ENCODE measurements at places on chromosomes 5 and 9. TPM values are rescaled to one million over a fixed set of nuclear protein-coding genes. Genes with fewer than 3 reads are reported as not detected.

- DNase-seq: no peak
Measured at GRCh38 chr9:129040113-129040643, 3.8 kb downstream of the MIGA2 start.

- DNase-seq: peak; percentile 39
Measured at GRCh38 chr9:137453643-137454081, 5.5 kb downstream of the NSMF start.

- DNase-seq: no peak
Measured at GRCh38 chr9:98330831-98331230, 75.4 kb upstream of the TBC1D2 start.

- no peak for DNase-seq
Measured at GRCh38 chr5:112710896-112711295, 26.8 kb upstream of the APC start.

GRCh38 chr9:70159630-70160029, 99.1 kb upstream of the SMC5 start:
- DNase-seq: no peak

GRCh38 chr9:87445646-87446045, 52.0 kb upstream of the DAPK1 start:
- DNase-seq: no peak

DNA sequence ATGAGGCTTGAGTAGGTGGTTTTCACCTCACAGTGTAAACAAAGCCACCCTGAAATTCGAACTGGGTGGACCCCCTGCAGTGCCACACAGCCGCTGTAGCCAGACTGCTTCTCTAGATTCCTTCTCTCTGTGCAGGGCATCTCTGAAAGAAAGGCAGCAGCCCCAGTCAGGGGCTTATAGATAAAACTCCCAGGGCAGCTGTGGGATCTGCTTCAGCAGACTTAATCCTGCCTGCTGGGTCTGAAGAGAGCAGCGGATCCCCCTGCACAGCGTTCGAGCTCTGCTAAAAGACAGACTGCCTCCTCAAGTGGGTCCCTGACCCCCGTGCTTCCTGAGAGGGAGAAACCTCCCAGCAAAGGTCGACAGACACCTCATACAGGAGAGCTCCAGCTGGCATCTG, 71.4 kb downstream of the CARTPT start:
- DNase-seq: no peak

DNA sequence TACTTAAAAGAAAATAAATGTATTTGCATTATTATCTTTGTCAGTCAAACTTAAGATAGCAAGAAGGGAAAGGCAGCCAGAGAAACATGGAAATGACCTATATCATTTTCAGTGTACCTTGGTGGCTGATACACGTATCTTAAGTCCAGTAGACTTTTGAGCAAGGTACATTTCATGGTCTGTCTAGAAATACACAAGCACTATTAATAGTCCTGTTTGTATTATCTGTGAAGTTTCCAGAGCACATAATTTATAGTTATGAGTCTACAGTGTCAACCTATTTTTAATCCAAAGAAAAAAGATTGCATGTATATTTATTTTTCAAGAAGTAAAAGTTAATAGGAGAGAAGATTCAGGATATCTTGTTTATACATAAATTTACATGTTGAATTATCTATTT, 95.7 kb downstream of the IZUMO3 start:
- DNase-seq: no peak

DNA sequence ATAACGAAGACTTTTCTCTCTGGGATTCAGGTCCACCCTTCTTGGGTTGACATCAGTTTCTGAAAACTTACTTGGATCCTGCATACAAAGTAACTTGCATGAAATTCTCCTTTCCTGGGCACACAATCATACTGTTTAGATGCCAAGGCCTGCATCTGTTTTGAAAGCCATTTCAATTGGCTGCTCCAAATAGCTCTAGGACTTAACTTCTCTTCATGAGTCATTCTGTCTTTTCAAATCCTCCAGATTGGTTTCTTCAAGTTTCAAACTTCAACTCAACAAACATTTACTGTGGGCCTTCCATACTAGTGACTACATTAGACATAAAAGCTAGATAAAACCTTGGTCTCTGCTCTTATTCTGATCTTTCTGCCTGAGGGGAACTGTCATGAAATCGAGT, 54.8 kb upstream of the HMHB1 start:
- no peak for DNase-seq

DNA sequence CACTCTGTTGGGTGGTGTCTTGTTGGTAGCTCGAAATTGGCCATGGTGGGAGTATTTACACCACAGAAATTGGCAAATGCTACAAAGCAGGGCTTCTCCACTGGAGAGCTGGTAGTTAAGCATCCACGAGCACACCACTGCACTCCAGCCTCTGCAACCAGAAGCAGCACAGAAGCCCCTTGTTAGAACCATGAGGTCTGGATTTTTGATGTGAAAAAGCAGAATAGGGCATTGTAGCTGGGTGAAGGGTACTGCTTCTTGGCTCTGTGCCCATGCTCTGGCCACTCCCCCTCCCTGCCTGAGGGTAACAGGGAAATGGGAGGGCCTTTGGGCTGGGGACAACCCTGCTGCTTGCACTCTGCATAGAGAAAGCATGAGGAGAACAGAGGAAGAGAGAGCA, 81.2 kb upstream of the UBTD2 start:
- no peak for DNase-seq

DNA sequence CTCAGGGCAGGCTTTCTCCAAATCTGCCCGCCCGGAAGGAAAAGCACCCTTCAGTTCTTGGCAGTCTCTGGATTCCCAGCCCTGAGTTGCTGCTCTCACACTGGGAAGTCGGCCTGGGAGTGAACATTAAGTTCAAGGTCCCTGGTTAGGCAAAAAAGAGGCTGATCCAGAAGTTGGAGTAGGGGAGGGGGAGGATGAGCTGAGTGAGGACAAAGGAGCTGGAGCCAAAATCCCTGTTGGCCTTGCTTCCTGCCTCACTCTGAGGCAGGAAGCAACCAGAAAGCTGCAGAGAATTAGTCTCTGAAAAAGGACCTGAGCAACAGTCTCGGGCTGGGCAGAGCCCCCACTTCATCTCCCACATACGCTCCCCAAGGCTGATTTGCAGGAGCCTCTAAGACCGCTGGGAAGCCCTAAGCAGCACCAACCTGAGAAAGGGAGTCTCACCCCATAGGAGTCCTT, 15.0 kb upstream of the RPS14 start:
- peak; percentile 35 for DNase-seq

GRCh38 chr5:43676083-43676840, 73.3 kb downstream of the NNT start:
- no peak for DNase-seq

DNA sequence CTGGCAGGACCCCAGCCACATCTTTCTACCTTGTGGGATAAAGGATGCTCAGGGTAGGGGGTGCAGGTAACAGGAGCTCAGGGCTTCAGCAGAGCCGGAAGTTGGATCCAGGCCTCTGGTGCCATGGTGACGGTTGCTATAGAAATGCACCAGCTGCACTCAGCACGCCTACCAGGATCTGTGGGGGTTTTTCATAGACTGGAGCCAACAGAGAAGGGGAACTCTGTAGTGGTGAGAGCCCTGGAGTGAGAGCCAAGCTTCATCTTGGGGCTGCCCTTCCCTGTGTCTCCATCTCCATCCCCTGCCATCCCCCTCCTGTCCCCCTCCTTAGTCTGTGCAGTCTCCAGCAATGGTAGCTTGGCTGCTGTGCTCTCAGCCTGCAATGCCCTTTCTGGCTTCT, 27.5 kb upstream of the BOD1 start:
- no peak for DNase-seq

DNA sequence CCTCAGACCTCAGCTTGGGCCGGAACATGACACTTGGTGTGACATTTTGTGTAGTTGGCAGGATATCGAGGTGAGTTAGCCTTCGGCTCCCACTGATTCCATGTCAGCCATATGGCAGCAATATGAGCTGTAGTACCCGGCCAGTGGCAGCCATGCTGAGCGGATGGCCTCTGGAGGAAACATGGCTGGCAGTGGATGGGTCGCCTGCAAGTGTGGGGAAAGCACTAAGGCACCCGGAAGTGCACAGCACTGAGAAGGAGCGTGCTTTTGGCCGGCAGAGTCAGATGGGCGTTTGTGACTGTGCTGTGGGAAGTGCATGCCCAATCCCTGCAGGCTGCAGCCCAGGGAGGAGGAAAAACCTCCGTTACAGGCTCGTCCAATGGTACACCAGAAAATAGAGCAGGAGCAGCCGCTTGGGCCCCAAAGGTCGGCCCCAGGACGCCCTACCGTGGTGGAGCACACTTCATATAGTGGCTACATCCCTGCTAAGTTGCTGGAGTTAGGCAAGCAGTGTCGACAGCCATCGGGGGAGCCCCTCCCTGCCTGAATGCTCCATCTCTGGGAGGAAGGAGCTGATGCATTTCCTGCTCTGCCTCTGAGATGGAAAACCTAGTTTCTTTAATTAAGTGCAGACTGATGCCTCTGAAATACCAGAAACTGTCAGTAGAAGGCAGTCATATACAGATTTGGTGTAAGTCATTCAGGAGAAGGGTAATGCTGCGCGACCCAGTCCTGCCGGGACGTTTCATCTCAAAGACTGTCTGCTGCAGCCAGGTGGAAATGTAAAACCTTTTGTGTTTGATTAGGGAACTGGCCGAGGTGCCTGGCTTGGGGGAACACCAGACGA, 2185.8 kb upstream of the ACO1 start:
- DNase-seq: no peak

GRCh38 chr5:141997358-141997960, 15.4 kb downstream of the GNPDA1 start:
- no peak for DNase-seq

GRCh38 chr5:168005093-168005492, 286.4 kb upstream of the WWC1 start:
- no peak for DNase-seq

DNA sequence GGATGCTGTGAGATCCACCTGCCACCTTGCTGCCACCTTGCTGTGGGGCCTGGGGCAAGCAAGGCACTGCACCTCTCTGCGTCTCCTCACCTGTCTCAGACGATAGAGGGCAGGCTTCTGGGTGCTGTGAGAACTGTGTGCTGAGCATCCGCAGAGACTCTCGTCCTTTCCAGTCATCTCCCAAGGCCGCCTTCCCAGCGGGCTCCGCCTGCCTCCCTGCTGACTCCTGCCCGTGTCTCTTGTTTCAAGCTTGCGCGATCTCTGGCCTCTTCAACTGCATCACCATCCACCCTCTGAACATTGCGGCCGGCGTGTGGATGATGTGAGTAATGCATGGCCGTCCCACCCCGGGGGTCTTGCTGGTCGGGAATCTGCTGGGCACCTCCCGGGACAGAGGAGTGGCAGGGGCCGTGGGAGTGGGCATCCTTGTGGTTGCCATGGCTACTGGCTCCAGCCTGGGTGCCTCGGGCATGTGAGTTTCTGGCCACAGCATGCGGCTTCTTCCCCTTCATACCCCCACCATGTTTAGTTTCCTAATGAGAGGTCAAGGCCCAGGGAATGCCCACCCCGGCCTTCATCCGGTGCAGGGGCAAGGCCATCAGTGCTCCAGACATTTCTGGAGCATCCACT, 3.6 kb downstream of the CACFD1 start:
- no peak for DNase-seq

DNA sequence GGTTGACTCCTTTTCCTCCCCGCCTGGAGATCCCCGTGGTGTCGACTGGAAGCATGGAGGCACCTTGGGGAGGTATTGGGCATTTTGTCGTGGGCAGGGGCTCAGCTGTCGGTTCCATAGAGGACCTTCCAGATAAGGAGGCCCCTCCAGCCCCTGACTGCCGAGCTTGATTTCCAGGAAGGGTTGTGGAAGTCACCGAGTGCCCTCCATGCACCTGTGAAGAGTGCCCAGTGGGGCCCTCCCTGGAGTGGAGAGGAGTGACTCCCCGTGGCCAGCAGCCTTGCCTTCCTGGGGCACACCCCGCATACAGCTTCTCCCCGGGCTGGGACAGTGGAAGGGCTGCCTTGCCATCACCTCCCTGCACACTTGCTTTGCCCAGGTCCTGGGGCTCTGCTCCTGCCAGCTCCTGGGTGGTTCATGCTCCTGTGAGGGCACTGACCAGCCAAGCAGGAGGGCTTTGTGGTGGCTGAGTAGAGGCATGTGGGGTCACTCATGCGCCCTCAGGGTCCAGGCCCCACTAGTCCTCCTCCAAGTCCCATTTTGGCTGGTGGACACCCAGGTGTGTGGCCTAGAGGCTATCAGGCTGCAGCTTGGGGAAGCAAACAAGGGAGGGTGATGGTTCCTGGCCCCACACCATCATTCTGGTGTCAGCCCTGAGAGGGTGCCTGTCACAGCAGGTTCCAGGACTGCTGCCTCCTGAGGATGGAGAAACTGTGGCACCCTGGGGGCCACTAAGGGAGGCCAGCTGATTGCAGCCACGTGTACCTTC, 133.0 kb downstream of the WNK2 start:
- DNase-seq: no peak

- no peak for DNase-seq
Measured at GRCh38 chr9:9901624-9902023, 711.2 kb downstream of the PTPRD start.

GRCh38 chr5:94810281-94810680, 191.8 kb downstream of the SLF1 start:
- DNase-seq: no peak

DNA sequence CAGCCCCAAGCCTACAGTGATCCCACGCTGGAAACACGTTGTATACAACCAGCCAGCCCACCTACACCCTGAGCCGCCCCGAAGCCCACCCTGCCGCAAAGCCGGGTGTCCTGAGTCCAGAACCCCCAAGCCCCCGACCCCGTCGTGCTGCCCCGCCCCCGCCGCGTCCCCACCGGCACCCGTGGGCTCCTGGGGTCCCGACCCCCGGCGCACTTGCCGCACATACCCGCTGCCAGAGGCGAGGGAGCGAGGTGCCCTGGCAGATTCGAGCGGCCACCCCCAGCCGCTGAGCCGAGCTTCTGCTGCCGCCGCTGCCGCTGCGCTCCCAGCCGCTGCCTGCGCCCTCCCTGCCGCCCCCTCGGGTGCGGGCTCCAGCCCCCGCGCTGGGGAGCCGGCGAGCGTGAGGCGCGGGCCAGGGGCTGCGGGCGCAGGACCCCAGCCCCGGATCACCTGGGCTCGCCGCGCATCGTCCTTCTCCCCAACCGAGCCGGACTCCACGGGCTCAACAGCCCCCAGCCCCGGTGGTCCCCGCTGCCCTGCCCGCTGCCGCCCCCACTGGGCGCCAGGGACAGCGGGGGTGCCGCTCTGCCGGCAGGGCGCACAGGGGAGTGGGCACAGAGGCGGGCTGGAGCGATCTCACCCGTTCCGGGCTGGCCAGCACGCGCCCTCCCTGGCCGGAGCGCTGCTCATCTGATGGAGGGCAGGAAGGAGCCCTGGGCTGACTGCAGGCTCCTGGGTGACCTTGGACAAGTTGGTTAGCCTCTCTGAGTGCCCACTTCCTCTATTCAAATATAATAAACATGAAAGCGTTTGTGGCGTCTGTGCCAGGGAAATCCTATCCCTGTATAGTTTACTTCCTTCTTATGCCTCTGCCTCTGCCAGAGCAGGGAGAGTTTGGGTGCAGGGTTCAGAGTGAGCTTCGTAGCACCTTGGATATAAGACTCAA, at the start of gene HTR4:
TSS of gene HTR4 (minus strand) at position 692 of the 946 bp plus-strand sequence. CDS start 17,513 bp downstream, outside the sequence.
- DNase-seq: no peak

- DNase-seq: no peak
Measured at GRCh38 chr5:59845730-59846129, 47.8 kb downstream of the PDE4D start.

Gene MYMK
- 0.89 TPM for total RNA-seq

Gene B4GALT1
- total RNA-seq: 30.8 TPM

Gene SOHLH1
- total RNA-seq: not detected

Gene PPIC
- total RNA-seq: 25.5 TPM

Gene OR1J2
- total RNA-seq: not detected

Gene TAF1L
- total RNA-seq: under 0.01 TPM

Gene CDX1
- total RNA-seq: 0.49 TPM

Gene ZDHHC11B
- total RNA-seq: 0.89 TPM

Gene ADGRD2
- not detected for total RNA-seq

Data from skin of body (tissue), 3 donors.